Immature natural killer cell (primary cell): ENCODE measurements at places on chromosomes 16 and 17.

DNA sequence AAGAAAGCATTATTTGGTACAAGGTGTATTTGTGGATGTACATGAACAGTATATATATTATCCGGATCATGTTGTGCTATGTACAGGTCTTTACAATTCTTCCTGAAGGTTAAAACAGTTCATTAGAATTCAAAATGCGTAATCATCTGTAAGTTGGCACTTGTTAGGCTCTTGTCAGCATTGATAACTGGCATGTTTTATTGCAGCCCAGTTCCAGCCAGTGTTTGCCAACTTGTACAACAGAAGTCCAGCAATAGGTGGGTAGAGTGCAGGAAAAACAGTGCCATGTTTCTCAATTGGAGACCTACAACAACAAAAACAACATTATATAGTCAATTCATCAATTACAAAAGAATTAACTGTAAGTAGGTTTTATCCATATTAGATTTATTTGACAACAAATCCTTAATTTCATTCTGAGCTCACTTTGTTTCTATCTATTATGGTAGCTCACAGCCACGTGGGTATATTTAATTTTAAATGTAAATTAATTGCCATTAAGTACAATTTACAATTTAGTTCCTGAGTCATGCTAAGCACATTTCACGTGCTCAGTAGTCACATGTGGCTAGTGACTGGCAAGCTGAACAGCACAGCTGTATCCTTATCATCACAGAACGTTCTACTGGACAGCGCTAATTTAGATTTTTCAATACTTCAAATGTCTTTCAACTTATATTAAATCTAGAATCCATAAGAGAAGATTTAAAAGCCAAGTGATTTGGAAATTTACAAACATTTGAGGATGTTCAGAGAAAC, 8.6 kb upstream of the ANKFY1 start:
- no peak for DNase-seq

DNA sequence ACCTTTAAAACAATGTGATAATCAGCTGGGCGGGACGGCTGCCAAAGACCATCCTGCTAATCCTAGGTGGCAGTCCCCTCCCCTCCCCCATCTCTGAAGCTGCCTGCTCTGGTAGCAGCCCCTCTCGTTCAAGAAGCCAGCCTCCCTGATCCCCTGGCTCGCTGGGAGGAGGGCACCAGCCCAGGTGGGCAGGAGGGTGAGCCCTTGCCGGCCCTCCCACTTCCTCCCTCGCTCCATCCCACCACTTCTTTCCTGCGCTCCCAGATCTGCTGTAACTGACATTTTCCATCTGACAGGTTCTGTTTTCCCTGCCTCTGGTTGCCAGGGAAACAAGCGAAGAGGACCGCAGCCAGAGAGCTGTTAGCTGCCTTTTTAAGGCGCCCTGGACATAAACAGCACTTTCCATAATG, 155.7 kb upstream of the TNRC6C start:
- no peak for DNase-seq

DNA sequence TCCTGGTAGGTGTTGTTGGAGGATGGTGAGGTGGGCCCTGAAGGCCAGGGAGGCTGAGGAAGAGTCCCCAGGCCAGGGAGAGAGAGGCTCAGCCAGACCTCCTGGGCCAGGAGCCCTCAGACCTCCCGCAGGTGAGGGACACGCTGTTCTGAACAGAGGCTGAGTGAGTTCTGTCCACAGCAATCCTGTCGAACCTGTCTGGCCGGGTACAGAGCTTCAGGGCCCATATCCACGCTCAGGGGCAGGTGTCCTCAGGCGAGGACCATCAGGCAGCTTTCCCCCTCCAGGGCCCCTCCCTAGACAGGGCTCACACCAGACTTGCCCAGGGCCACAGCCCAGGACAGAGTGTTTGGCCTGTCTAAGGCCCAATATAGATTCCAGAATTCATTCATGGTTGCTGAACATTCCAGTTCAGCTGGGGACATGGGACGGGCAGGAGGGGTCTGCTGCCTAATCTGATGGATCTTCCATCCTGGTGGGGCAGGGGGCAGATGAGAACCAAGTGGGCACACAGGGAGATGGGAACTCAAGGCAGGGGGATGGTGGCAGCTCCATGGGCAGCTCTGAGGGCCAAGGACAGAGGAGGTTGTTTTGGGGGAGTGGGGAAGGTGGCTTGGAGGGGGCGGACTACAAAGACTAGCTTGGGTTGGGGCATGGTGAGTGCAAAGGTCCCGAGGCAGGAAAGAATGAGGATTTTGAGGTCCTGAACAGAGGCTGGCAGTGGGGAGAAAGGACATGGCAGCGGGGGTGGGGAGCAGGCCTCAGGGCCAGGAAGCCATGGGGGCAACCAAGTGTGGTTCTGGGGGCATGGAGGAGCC, 23.4 kb upstream of the MPRIP start:
- DNase-seq: no peak

GRCh38 chr17:71327376-71328059, 793.3 kb upstream of the SOX9 start:
- no peak for DNase-seq

- no peak for DNase-seq
These were observed 28.4 kb downstream of the BPTF start for GRCh38 chr17:67853703-67854102.

- DNase-seq: no peak
These were observed 50.6 kb downstream of the PLD6 start for GRCh38 chr17:17155568-17155967.

- DNase-seq: no peak
These were observed 4.1 kb upstream of the SLFN5 start for GRCh38 chr17:35238821-35239220.

DNA sequence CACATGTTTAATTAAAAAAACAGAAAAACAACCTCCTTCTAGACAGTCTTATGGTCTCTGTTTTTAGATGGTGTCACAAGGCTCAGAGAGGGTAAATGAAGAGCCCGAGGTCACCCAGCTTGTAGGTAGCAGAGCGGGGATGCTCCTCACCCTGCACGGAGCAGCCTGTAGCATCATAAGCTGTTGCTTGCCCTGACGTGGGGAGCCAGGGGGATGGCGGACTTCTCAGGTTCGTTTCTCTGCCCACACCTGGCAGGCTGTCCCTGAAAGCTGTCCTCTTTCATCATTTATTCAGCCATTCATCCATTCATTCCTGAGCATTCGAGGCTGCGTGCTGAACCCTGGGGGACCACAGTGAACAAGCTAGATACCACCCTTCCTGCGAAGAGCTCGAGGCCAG, 75.7 kb upstream of the KSR1 start:
- DNase-seq: no peak

GRCh38 chr16:87945351-87946042, 5.7 kb upstream of the BANP start:
- DNase-seq: no peak

GRCh38 chr17:64042700-64043485, 22.5 kb upstream of the ICAM2 start:
- DNase-seq: no peak

DNA sequence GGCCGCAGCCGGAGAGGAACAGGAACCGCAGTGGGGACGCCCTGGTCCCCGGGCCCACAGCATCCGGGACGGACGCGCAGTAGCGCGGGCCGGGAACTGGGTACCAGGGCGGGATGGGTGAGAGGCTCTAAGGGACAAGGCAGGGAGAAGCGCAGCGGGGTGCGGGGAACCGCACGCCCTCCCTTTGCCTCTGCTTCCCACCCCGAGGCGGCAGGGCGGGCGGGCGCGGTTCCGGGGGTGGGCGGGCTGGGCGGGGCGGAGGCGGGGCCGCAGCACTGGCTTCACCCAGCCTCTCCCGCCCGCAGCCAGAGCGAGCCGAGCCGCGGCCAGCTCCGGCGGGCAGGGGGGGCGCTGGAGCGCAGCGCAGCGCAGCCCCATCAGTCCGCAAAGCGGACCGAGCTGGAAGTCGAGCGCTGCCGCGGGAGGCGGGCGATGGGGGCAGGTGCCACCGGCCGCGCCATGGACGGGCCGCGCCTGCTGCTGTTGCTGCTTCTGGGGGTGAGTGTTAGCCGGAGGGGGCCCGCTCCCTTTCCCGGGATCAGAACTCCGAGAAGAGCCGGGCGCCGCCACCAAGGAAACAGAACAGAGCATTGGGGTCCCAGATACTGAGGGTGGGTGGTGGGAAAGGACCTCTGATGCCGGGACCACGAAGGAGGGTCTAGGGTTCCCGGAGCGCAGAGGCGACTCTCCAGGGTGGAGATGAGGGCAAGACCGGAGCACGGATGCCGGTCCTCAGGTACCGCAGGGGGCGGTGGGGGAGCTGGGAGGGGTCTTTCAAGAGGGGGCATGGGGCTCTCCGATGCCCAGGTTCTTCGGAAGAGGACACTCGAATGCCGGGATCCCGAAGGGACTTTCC, at the start of gene NGFR:
TSS of gene NGFR (plus strand) at position 308 of the 856 bp plus-strand sequence. CDS start at position 433, 125 bp downstream.
- DNase-seq: peak; percentile 66

GRCh38 chr16:85328676-85329058, 216.4 kb upstream of the CIBAR2 start:
- DNase-seq: no peak

- no peak for DNase-seq
These were observed 37.2 kb downstream of the LYRM1 start for GRCh38 chr16:20937736-20938135.

DNA sequence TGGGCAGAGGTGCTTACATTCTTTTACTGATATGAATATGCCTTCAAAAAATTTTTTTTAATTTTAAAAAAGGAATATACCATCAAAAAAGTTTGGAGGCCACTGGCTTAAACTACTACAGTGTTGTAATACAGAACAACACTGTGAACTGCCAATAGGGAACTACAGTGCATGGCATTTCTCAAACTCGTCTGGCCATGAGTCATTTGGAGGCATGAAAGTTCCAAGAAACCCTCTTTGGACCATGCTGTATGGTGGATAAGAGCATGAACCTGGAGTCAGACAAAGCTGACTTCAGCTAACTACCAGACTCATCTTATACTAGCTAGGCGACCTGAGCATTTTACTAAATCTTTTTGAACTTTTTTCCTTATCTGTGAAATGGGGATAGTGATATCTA, 9.2 kb upstream of the NF1 start:
- DNase-seq: no peak

- no peak for DNase-seq
These were observed 274.0 kb downstream of the PHKB start for GRCh38 chr16:47734987-47735594.

- no peak for DNase-seq
These were observed 98.2 kb downstream of the CYLD start for GRCh38 chr16:50839920-50840729.

DNA sequence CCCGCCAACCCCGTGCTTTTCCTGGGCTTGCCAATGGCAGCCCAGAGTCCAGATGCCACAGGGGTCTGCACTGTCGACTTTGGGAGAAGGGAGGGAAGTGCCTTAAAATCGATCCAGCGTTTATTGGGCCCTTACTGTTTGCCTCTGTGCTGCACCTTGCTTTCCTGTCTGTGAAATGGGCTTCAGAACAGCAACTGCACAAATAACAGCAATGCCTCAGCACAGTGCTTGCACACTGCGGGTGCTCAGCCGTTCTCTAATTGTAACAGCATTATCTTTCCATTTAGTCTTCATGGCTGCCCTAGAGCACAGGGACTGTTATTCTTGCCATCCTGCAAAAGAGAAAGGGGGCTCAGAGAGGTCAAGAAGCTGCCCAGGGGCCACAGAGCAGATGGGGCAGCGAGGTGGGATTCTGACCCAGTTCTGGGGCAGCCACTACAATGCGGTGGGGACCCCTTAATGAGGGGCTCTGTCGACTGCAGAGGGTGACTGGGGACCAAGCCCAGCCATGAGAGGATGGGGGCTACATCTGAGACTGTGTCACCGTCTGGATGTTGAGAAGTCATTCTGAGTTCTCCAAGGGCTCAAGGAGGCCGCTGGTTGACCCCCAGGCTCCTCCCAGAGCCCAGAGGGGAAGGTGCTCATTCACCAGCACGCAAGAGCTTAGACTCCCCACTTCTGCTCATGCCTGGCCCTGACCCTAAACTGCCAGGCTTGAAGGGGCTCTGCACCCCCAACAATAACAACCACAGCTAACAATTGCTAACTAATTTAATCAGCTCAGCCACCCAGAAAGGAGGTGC, 9.4 kb upstream of the FOXF1 start:
- no peak for DNase-seq

DNA sequence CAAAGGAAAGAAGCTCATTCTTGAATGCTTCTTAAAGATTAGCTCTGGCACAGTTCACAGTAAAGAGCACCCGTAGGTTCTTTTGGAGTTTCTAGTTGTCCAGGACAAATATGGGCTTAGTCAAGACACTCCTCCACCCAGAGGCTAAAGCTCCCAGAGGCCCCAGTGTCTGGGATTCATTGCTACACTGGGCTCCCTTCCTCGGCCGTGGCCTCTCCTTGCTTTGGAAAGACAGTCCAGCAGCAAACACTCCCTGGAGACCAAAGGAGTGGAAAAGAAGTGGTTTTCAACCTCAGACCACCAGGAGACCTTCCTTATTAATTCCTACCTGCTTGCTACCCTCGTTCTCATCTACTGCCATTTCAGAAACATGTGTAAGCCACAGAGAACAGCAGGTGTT, 17.1 kb downstream of the PHB1 start:
- DNase-seq: no peak

- no peak for DNase-seq
These were observed 46.6 kb downstream of the STH start for GRCh38 chr17:46045639-46046038.

- DNase-seq: no peak
These were observed 87.3 kb upstream of the CORO6 start for GRCh38 chr17:29709866-29710519.

DNA sequence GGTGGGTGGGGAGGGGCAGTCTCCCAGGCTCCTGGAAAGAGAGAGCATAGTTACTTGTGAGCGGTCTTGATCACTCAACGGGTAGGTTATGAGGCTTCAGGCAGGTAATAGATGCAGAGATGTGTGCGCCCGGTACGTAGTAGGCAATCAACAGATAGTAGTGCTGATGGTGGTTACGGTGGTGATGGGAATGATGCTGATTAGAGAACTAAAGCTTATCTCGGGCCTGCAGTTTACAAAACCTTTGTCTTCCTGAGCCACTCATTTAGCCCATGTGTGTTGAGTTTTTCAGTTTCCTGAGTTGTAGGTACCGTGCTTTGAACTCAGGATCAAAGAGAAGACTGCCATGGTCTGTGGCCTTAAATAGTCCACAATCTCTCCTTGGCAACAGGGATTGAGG, 401.0 kb downstream of the SNX29 start:
- no peak for DNase-seq

DNA sequence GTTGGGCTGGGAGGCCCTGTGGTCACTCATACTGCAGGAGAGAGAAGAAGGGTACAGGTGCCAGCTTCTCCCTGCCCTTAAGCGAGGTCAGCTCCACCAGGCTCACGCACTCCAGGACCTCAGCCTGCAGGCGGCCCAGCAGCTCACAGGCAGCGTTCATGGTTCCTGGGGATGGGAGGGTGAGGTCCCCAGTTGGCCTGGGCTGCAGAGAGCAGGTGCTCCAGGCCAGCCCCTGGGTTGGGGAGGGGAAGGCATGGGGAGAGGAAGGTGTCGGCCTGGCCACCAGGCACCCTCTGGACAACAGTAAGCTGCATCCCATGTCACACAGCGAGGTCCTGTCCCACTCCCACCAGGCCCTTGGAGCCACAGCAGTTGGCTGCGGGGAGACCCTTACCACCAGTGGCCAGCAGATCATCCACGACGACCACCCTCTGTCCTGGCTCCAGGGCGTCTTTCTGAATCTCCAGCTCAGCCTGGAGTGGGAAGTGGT, 2.0 kb downstream of the APRT start:
- no peak for DNase-seq

- no peak for DNase-seq
These were observed 21.3 kb downstream of the RAI1 start for GRCh38 chr17:17702449-17703139.
